ENCODE measurements at places on chromosomes 7 and 10.

- DNase-seq, result no peak
These were observed 5.1 kb upstream of the TM9SF3 start for GRCh38 chr10:96591946-96592345.

GRCh38 chr7:84663224-84663623, 468.6 kb upstream of the SEMA3A start:
- no peak for DNase-seq

GRCh38 chr10:97788552-97789442, 17.0 kb upstream of the SFRP5 start:
- DNase-seq, result no peak

- DNase-seq, result no peak
These were observed 66.5 kb upstream of the SVIL start for GRCh38 chr10:29701306-29701705.

GRCh38 chr10:110481919-110482318, 15.8 kb upstream of the DUSP5 start:
- DNase-seq, result no peak

DNA sequence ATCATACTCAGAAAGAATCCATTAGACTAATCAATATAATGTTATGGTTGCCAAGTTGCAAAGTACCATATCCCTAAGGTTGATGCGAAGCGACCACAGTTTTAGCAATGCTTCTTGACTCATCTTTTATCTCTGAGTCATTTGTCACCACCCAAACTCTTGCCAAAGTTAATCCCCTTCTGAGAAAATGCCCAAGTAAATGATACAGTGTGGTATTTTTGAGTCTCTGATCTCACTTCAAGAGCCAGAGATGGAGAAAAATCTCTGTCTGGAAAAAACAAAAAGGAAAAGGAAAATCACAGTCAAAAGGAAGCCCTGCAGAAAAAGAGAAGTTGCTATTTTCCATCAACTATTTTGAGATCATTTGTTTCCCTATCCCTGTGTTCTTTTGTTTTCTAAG, 26.7 kb upstream of the OTUD1 start:
- DNase-seq, result no peak

DNA sequence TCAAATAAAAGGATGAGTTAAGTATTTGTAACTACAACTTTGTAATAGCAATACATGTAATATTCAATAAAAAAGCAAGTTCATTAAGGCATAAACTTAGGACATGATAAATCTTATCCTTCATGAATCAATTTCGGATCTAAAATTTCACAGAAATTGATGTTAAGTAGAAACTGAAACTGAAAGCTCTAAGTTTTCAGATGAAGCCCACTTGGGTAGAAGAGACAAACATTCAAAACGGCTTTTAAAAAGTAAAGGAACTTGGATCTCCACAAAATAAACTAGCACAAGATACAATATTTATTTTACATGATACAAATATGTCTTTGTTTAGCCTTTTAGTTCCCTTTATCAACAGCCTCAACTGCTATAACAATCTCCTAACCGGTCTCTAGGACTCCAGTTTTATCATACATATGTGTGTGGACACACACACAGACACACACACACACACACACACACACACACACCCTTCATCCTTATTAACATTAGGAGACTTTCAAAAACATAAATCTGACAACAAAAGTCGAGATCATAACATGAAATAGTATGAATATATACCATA, 83.7 kb downstream of the USP6NL start:
- DNase-seq, result no peak

- no peak for DNase-seq
These were observed 52.0 kb downstream of the ZNF22 start for GRCh38 chr10:45052700-45053099.

GRCh38 chr7:134637934-134638719, 8.5 kb upstream of the BPGM start:
- DNase-seq, result no peak

GRCh38 chr10:114519756-114520293, 115.5 kb upstream of the AFAP1L2 start:
- no peak for DNase-seq
